CD4-positive, alpha-beta T cell treated with Interleukin-17A for 4 hours (primary cell): ENCODE measurements at places on chromosomes 6 and 20.

DNA sequence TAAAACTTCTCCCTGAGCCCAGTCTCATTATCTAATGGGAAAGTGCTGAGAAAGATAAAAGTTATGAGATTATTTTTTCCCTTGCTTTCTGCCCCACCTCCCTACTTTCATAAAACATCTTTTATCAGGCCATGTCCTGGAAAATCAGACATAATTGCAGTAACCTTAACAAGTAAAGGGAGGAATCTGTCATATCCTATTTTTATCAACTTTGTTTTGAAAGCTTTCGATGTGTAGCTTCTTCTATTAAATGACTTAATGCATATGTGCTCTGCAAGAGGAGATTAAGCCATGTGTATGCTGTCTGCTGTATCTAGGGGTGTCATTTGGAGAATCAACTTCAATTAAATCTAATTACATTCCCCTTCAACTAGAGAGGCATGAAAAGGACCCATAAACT is 408.9 kb downstream of the CBLN4 start:
- DNase-seq, result no peak

- no peak for DNase-seq
Measured at GRCh38 chr20:48419173-48419572, 408.6 kb downstream of the PREX1 start.

DNA sequence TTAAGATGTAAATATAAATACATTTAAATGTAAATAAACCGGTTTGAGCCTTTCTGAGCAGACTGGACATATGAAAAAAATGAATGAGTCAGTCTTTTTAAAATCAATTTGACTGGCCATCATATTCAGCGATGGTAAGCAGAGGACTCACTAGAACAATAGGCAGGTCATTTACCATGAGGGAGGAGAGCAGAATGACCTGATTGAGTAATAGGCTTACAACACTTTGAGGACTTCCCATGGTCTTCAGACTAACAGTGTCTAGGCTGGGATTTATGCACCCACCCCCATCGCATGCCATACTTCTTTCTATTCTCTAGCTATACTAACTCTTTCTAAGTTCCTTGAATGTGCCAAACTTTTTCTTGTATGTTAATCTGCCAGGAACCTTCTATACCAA is 241.9 kb upstream of the RAB32 start:
- DNase-seq, result no peak

- no peak for DNase-seq
Measured at GRCh38 chr20:6053776-6054688, at the start of gene LRRN4. Gene LRRN4, minus strand, starts transcription at chr20:6054060. Its CDS starts 1,261 bp downstream, at chr20:6052799.

GRCh38 chr20:63775096-63775978 is 35.8 kb downstream of the SLC2A4RG start:
- DNase-seq, result peak; percentile 62

GRCh38 chr6:123965894-123966293 is 162.2 kb downstream of the NKAIN2 start:
- no peak for DNase-seq

- no peak for DNase-seq
Measured at GRCh38 chr6:138468320-138469015, 30.8 kb downstream of the NHSL1 start.

GRCh38 chr20:12056839-12057238 is 139.1 kb downstream of the BTBD3 start:
- DNase-seq, result no peak

GRCh38 chr20:46752728-46753127 is 43.3 kb downstream of the SLC2A10 start:
- DNase-seq, result peak; percentile 51

DNA sequence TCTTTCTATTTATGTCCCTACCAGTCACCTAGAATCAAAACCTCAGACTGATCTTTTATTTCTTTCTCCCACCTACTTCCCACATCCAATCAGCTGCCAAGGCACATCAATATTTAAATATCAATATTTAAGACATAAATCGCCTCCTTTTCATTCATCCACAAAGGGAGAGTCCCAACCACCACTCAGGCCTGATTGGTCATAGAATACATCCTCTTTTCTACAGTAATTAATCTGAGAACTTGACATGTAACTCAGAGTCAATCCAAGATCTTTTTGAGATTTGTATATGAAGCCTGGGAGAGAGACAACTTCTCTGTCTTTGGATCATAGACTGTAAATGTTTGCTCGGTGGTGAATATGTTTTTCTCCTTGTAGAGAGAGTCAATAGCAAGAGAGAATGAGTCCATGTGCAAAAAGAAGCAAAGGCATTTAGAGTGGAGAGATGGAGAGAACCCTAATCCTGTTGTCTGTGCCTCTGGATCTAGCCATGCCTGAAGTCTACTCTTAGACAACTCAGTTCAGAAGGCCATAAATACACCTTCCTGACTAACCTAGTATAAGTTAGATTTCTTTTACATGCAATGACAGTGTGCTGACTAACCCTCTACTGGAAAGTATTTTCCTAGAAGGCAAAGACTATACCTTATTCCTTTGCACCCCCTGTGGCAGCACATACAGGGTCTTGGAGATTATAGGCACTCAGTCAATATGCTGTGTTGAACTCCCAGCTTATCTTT is 12.1 kb upstream of the NEDD9 start:
- DNase-seq, result no peak

GRCh38 chr6:111562246-111562645 is 43.4 kb downstream of the TRAF3IP2 start:
- no peak for DNase-seq

- DNase-seq, result peak; percentile 87
Measured at GRCh38 chr20:50794846-50795634, at the start of gene BCAS4. Gene BCAS4, plus strand, starts transcription at chr20:50795061. Its CDS starts 23 bp downstream, at chr20:50795084.

DNA sequence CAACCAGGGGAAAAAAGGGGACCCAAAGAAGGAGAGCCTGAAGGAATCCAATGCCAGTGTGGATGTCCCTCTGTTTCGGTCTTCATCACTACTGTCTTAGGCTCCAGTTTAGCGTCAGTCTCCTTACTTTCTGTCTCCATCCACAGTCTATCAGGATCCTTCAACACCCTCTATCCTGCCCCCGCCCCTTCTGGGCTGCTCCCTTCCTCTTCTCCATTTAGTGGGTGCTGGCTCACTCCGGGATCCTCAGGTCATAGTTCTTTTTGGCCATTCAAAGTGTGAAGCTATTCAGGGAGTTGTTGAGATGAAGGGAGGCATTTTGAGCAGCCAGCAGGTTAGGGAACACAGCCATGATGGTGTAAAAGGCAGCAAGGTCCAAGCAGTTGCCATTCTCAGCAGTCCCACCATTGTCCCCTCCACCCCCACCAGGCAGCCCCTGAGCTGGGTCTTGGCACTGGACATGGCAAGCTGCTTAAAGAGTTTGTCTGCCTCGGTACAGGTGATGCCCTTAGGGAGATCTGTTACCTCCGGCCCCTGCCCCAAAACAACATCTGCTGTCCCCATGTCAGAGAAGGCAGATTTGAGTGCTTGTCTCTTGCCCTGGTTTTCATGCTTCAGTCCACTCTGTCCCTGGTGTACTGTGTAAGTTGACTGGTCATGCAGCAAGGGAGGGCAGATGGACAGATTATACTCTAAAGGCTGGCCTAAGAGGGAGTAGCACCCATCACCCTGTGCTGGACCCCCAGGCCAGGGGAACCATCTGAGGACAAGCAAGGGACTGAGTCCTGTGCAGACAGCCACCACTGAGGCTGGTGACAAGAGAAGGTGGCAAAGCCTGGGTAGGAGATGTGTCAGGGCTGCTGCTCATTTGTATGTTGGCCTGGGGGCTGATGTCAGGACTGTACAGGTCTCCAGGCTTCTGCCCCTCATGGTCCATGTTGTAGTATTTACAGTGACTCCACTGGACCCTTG is 842.0 kb downstream of the HACE1 start:
- DNase-seq, result no peak

DNA sequence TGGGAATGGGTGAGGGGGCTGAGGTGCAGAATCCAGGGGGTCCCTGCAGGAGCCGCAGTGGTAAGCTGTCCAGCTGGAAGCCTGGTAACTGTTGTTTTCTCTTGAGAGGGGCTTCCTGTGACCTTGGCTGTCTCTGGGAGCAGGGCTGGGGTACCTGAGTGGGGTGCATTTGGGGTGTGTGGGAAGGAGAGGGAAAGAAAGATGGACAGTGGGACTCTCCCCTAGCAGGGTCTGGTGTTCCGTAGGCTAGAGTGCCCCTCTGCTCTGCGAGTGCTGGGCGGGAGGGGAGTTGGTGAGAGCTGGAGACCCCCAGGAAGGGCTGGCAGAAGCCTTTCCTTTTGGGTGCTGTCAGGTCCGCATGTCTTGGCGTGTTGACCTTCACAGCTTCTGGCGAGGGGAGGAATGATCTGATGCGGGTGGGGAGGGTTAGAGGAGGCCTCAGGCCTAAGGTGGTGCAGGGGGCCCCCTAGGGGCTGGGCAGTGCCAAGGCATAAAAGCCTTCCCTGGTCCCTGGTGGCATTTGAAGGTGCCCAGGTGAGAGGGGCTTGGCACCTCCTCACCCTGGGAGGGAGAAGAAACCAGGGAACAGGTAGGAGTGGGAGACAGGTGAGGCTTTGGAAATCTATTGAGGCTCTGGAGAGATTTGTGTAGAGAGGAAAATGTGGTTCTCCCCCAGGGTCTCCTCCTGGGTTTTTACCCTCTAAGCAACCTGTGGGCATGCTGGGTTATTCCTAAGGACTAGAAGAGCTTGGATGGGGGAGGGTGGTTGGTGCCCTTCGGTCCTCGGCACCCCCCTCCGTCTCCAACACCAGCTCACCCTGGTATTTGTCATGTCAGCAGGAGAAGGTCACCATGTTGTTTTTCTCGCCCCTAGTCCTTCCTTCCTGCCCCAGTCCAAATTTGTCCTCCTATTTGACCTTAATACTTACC is 3.3 kb downstream of the VEGFA start:
- peak; percentile 52 for DNase-seq

DNA sequence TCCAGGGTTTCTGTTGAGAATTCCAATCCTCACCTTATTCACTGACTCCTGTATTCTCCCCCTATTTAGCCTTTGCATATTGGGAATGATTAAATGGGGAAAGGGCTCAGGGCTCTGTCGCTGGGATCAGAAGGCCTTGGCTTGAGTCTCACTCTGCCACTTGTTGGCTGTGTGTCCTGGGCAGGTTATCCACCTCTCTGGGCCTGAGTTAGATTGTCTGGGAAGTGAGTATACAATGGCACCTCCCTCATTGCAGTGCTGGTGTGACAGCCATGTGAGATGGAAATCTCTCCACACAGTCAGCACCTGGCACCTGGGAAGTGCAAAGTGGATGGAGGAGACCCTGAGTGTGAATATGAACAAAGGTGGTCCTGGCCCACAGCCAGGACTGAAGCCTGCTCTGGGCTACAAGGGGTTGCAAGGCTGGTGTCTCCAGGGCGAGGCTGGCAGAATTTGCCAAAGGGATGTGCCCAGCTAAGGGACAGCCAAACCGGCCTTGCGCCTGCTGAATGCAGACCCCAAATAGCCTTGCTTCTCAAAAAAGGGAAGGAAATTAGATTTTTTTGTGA is 200.0 kb upstream of the PMEPA1 start:
- no peak for DNase-seq

GRCh38 chr6:89655122-89655521 is 16.6 kb upstream of the LYRM2 start:
- no peak for DNase-seq

DNA sequence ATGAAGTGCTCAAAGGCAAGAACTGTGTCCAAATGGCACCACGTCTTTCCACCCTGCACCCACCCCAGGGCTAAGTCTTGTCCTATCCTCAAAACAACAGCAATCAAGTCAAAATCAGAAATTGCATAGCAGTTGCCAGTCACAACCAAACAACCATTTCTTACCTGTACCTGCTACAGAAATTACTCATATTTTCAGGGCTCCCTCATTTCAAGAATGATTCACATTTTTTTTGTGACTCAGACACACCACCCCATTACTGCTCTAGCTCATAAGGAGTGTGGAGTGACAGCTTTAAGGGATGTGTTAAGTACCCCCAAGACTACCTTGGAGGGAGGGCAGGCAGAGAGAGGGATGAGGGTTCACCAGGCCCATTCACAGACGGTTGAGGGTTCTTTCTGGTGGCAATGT is 111.7 kb downstream of the TRERF1 start:
- no peak for DNase-seq

DNA sequence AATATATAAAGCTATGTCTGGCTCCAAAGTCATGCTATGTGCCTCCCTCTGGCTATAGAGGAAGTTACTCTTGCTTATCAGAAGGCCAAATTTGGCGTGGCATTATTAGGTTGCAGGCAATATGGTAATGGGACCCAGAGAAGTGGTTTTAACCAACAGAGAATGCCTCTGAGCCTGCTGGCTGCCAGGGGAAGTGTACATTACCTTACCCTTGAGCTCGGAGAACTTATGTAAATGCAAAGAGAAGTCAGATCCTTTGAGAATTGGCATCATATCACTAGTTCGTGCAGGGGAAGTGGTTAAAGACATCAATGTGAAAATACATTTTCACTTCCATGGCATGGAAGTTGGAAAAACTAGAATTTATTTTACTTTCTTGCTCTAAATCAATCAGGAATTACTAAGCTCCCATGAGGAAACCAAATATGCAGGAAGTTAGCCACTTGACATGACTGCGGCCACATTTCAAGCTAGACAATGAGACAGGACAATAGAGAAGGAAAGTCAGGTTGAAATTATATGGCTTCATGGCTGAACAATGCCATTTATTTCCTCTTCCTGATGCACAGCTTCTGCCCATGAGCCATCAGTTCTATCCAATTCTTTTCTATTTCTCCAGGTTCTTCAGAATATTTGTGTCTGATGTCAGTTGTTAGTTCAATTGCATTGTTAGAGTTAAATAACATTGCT is 134.0 kb upstream of the PHACTR1 start:
- DNase-seq, result no peak

- no peak for DNase-seq
Measured at GRCh38 chr20:64229507-64230061, 26.0 kb upstream of the PCMTD2 start.

DNA sequence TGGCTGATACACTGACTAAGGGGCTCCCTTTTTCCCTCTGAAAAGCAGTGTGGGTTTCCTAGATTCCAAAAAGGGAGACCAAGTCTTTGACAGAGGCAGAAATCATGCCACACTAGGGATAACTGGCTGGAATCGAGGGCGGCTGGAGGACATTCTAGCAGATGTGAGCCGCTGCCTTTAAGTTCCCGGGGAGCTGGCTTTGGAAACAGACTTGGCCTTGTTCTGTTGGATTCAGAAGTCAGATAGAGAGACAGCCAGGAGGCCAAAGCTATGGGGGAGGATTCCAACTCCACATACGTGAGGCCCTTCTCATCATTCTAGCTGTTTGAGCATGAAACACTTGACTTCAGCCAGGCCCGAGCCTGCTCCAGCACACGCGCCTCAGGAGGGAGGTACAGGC is 109.9 kb upstream of the FOXC1 start:
- DNase-seq, result no peak

DNA sequence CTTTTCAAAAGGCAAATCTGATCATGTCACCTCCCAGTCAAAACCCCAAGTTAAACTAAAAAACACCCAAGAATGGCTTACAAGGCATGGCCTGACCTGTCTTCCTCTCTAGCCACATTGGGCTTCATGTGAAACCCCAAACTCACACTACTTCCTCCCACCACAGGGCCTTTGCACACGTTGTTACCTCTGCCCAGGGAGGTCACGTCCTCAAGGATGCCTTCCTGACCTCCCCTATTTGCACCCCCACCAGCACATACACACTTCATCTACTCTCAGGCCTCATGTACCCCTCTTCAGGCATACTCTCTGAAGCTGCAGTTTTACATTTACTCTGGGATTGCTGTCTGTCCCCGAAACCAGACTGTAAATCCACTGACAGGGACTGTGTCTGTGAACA is 6.1 kb downstream of the EZR start:
- no peak for DNase-seq
